Endothelial cell (in vitro differentiated cells): ENCODE measurements at places on chromosomes 5 and 9.

DNA sequence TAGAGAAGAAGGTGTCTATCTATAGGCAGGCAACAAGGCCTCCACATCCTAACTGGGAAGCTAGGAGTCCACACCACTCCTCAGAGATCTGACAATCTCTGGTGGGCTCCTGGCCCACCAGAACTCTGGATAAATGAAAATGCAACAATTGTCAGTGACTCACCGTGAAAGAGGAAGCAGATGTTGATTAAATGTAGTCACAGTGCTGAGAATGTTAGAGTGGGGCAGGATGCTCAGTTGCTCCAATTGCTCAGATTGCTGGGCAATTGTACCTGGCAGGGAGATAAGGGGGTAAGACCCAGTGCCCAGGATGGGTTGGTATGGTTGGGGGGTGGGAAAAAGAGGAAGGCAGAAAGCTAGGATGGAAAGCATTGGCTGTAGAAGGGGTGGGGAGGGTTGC is 4.3 kb downstream of the CCL19 start:
- no peak for DNase-seq

DNA sequence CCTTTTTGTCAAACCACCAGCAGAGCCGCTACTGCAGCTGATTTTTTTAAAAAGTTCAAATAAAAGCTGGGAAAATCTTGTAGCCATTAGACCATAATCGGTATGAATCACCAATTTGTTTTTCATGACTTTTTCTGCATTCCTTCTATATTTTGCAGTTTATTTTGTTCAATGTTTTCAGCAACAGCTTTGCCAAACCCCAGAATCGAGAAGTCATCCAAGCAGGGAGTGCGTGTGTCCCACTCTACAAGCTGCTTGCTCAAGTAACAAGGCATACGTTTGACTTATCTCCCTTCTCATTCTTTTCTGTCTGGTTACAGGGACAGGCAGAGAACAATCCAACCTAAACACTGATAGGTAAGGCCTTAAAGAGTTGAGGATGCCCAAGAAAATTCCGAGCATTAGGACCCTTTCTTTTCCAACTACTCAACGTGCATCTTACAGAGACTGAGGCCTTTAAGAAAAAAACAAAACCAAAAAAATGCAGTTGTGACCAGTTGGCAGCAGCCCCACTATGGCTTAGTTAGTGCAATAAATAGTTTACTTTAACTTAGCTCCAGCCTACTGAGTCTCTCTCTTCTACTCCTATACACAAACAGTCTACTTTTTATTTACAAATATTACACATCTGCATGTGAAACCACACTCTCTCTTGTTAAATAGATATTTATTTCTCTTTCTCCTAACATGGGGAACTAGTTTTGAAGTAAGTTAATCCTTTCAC is 134.7 kb upstream of the SLIT3 start:
- DNase-seq = no peak

DNA sequence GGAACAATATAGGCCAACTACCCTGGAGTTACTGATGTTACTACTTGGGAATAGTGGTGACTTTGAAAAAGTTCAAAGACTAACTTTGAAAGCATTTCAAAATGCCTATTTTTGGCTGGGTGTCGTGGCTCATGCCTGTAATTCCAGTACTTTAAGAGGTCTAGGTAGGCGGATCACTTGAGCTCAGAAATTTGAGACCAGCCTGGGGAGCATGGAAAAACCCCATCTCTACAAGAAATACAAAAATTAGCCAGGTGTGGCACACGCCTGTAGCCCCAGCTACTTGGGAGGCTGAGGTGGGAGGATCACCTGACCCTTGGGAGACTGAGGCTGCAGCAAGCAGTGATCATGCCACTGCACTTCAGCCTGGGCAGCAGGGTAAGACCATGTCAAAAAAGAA is 105.3 kb downstream of the ARRDC3 start:
- no peak for DNase-seq

DNA sequence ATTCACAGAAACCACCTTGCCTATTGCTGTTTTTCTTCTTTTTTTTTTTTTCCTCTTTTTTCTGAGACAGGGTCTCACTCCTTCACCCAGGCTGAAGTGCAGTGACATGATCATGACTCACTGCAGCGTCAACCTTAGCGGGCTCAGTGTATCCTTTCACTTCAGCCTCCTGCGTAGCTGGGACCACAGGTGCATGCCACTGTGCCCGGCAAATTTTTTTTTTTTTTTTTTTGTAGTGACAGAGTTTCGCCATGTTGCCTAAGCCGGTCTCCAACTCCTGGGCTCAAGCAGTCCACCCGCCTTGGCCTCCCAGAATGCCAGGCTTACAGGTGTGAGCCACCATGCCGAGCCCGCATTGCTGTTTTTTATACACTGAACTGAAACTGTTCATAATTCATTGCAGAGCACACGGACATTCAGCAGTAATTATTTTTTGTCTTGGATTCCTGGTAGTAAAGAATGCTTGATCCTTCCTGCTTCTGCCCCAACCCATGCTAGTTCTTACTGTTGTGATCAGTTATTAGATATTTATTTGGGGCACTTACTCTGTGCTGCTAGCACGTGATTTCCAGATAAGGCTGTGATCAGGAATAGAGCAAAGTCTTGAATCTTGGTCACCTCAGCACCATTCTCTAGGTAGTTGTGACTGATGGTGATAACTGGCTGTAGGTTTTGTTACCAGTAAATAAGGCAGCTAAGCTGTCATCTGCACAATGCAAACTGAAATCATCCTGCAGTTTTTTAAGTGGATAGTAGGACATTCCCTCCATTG is 14.0 kb downstream of the MAP3K1 start:
- DNase-seq = no peak

DNA sequence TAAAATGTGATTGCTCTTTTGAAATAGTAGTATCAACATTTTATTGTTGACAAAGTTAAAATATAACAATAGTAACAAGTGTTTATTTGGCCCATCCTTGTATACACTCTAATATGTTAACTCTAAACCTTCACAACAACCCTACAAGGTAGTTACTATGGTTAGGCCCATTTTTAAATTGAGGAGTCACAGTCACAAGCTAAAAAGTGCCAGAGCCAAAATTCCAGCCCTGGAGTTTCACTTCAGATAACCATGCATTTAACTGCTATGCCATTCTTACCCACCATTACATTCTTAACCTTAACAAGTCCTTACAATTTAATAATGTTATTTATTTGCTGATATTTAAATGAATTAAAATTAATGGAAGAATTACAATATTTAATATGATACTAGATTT is 91.2 kb downstream of the CWC27 start:
- DNase-seq = no peak

- DNase-seq = peak; percentile 51
Measured at GRCh38 chr9:88781628-88782391, 209.5 kb upstream of the S1PR3 start.

DNA sequence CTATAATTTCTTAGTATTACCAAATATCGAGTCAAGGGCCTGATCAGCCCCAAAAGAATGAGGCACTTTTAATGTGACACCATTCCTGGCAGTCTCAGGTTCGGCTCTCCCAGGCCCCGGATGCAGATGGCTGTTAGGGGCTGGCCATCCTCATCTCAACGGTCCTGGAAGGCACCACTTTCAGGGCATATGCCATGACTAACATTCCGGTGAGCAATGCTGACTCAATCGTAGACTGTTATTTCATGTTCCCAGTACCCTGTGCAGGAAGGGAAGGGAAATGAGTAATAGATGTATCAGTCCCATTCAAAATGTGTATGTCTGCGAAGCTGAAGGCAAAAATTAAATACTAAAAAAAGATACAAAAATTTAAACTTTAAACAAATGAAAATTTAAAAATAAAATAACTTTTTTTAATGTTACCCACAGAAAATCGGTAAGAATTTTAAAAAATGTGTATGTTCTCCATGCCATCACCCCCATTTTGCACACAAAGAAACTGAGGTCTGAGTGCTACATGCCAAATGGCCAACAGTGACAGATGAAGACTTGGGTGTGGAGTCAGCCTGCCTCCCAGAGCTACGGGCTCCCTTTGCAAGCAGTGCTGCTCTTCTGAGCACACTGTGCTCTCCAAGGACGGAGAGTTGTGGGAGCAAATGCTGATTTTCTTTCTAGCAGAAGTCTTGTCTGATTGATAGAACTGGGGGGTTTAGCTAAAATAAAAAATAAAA is 79.0 kb downstream of the GLDC start:
- DNase-seq = no peak

- no peak for DNase-seq
Measured at GRCh38 chr5:142650881-142651280, 35.0 kb downstream of the FGF1 start.

- no peak for DNase-seq
Measured at GRCh38 chr9:37528652-37529471, 43.1 kb downstream of the POLR1E start.

GRCh38 chr9:71796100-71796767 is 27.9 kb upstream of the CEMIP2 start:
- DNase-seq = no peak
